RWPE1 (cell line): ENCODE measurements at places on chromosomes 4 and X.

DNA sequence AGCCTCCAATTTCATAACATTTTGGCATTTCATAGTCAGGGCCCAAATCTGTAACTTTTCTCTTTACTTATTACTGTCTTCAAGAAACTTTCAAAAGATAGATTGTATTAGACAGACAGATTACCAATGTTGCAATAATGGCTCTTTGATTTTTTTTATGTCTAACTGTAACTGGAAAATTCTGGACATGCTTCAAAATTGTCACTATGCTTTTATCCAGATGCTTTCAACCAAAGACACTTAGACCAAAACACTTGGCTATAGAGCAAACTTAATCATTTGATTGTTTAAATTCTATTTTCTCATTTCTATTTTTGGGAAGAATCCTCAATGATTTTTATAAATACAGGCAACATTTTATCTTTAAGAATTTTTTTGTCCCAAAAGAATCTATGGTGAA lies 10.4 kb downstream of the ZXDA start:
- no peak for DNase-seq

GRCh38 chr4:165433529-165433928 lies 54.7 kb downstream of the CPE start:
- no peak for DNase-seq

GRCh38 chrX:130082244-130083106 lies 27.8 kb downstream of the ELF4 start:
- DNase-seq: no peak

DNA sequence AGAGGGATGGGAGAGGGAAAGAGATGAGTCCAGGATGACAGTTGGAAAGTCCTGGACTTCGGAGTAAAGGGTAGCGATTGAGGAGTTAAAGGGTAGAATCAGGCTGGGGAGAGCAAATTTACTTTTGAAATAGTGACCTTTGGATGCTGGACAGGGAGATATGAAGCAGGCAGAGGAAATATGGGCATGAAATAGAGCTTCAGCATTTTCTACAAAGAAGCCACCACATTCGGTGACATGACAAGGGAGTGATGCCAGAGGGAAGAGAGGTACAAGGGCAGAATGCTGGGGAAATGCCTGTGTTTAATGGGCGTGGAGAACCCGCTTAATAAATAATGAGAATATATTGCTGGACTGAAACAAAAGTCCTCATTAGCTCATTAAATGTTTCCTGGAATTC lies 92.7 kb downstream of the TBL1X start:
- no peak for DNase-seq

GRCh38 chrX:150984169-150984824 lies 1.2 kb downstream of the HMGB3 start:
- no peak for DNase-seq

DNA sequence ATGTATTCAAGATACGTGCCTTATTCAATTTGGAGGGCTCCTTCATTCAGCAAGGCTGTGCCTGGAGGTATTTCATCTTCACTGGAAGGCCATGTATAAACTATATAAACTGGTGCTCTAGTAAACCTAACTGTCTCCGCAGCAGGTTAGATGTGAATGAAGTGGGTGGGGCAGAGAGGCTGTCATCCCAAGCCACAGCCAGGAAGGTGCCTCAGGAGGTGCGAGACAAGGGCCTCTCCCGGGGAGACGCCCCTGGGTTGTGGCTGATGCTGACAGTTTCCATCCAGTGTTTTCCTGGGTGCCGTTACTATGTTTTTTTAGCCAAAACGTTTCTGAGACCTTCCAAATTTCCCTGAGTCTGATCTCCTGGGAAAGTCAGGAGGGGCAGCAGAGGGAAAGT lies 221.5 kb upstream of the RPL34 start:
- DNase-seq: no peak

DNA sequence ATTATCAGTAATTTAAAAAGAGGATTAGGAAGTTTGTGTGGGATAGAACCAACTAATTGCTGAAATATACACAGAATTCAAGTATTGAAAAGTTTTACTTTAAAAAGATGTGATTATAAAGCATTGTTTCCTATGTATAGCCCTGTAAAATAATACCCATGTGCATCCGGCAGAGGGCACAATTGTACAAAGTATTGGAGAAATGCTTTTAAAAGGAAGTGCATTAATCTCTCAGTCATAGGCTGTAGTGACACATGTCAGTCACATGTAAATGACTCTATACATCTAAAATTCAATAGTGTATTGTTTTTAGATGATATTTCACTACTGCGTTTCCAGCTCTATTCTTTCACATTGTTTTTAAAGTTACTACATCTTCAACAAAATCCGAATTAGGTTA lies 9.7 kb upstream of the GEMIN8 start:
- peak; percentile 20 for DNase-seq

GRCh38 chr4:87911252-87911774 lies 64.2 kb upstream of the SPP1 start:
- no peak for DNase-seq

- DNase-seq: peak; percentile 38
These were observed 171.9 kb downstream of the DCTD start for GRCh38 chr4:182745237-182745636.

DNA sequence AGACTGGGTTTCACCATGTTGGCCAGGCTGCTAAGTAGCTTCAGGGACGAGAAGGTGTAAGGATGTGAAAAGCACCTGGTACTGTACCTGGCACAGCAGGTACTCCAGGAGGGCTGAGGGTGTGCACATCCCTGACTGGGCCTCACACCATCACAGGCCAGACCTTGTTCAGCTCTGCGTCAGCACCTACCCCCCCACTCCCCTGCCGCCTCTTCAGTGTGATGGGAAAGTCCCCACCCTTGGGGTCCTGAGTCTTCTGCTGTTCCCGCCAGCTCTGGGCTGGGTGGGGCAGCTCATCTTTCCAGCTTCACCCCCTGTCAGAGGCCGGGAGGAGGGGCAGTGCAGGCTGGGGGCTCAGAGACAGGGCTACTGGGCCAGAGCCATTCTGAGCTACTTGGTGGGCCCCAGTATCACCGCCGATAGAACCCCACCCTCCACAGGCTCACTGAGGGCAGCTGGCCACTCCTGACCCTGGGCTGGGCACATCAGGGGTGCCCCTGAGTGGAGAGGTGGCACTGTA lies 6.7 kb upstream of the SH3BP2 start:
- DNase-seq: no peak

DNA sequence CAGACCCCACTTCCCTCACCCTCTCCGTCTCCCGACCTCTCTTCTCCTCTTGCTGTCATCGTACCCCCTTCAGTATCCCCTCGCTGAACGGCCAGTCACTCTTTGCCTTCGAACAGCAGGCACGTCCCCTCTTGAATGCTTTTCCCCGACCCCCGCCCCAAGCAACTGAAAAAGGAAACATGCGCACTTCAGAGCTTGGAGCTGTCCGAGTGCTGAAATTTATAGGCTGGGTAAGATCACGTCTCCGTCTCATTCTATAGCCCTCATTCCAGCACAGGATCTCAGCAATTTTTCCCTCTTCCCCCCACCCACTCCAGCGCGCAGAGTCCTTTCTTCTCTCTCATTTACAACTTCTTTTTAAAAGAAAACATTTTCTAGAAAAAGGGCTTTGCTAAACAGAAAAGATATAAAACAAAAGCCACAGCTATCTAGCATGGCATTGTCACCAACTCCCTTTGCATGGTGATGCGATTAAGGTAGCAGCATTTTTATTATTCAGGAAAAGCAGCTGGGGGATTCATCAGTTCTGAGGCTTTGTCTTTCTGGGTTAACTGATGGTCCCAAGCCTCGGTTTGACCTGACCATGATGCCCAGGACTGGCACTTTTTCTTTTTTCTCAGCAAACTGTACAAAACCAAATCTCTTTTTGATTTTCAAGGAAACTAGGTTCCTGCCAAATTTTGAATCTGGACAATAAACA lies at the start of gene GLRA2:
TSS of gene GLRA2 (plus strand) at position 247 of the 700 bp plus-strand sequence. CDS start 522 bp downstream, outside the sequence.
- DNase-seq: peak; percentile 18

DNA sequence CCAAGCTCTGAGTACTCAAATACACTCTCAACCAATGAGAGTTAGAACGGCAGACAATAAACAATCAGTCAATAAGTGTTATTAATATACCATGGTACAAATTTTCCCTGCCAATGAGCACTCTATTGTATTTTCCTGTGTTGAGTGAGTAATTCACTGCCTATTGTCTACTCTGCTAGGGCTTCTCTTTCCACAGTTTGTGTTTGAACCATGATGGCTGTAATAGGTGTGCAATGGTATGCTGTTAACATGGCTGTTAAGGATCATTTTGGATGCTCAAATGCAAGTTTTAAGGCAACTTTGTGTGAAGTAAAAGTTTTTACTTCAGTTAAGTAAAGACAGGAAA lies 41.2 kb downstream of the RPS6KA3 start:
- no peak for DNase-seq

DNA sequence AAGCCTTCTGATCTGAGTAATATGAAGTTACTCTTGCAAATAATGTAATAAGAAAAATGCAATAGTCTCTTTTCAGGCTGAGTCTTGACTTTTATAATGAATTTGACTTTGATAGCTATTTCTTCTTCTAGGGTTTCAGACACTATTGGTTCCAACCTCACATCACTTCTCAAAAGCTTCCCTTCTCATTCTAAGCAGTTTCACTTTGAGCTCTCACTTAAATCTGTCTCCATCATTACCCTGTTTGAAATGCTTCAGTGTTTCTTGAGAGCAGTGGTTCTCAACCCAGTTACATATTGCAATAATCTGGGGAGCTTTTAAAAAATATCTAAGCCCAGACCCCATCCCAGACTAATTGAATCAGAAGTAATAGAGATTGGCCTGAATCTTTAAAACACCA lies 40.5 kb upstream of the BMP2K start:
- DNase-seq: no peak

- DNase-seq: no peak
These were observed 158.1 kb downstream of the SOX3 start for GRCh38 chrX:140346729-140347128.

DNA sequence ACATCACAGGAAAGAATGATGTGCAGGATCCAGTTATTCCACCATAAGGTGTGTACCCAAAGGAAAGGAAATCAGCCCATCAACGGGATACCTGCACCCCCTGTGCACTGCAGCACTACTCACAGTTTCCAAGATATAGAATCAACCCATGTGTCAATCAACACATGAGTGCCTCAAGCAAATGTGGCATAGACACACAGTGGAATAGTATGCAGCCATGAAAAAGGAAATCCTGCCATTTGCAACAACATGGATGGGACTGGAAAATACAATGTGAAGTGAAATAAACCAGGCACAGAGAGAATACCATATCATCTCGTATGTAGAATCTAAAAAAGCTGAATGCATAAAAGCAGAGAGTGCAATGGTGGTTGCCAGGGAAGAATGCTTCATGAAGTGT lies 53.3 kb downstream of the DHRSX start:
- DNase-seq: no peak

GRCh38 chr4:70760662-70761061 lies 38.9 kb downstream of the RUFY3 start:
- DNase-seq: no peak

DNA sequence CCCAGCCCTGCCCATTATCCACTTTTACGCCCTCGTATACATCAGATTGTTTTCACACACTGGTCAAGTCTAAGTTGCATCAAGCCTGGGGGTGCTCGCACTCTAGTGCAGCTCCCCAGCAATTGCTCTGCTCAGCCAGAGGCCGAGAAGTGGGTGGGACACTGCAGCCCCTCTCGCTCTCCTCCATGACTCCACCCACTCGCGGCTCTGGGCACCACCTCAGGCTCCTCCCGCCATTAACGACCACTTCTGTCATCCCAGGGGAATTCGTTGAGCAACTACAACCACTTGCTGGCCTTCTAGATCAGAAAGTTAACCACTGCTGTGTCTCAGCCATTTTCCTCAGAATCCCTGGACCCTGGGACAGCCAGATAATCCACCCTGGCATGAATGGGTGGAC lies 53.6 kb downstream of the ETNPPL start:
- DNase-seq: no peak

DNA sequence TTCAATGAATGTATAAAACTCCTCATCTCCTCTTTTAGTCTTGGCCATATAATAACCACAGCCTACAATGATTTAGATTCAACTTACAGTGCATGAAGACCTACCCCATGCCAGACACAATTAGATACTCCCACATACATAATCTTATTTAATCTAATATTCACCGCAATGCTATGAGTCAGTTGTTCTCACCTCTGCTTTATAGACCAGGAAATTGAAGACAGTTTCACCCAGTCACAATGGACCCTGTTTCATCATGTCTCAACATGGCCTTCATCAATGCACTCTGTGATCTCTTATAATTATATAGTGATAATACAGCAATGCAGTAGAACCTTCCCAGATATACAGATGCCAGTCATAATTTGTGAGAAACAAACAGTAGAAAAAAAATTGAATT lies 148.6 kb downstream of the PARM1 start:
- no peak for DNase-seq

GRCh38 chr4:123381996-123382395 lies 14.6 kb upstream of the SPRY1 start:
- no peak for DNase-seq

DNA sequence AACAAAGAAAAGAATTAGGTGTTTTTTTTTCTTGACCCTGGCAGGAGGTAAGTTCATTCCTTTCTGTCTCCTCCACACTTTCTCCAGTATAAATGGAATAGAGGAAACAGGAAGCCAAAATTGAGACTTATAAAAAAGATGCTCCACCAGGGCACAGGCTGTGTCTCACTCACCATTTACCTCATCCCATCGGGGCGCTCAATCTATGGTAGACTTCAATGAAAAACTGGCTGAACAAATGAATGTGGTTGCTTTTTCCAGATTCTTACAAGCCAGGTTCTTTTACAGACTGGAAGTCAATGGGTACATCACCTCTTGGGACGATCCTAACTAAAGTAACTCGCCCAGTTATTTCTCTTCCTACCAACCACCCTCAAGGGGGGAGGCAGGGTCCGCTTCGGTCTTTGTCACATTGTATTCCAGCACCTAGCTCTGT lies 685 bp downstream of the COMMD8 start:
- no peak for DNase-seq

- DNase-seq: no peak
These were observed 139.8 kb upstream of the KIT start for GRCh38 chr4:54517781-54518444.
